ENCODE measurements at places on chromosomes 6 and 20.
A peak's percentile ranks its signal among the peaks of the same experiment; 100 is the strongest.

DNA sequence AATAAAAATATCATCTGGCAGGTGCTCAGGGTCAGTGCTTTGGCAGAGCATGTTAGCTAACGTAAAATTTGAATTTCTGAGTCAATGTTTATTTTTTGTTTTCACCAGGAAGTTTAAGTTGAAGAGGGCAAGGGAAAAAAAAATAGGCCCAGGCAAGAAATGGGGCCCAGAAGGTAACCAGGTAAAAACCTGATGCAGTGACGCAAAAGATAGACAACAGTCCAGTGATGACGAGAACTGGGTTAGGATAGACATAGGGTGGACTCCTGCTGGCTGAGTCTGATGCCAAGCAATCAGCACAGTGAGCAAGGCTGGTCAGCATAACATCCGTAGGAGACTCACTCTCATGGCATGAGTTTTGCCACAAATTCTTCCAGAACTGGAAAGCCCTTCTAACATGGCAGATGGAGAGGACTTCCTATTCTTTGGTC is 42.2 kb downstream of the ZHX3 start:
- no peak for DNase-seq

DNA sequence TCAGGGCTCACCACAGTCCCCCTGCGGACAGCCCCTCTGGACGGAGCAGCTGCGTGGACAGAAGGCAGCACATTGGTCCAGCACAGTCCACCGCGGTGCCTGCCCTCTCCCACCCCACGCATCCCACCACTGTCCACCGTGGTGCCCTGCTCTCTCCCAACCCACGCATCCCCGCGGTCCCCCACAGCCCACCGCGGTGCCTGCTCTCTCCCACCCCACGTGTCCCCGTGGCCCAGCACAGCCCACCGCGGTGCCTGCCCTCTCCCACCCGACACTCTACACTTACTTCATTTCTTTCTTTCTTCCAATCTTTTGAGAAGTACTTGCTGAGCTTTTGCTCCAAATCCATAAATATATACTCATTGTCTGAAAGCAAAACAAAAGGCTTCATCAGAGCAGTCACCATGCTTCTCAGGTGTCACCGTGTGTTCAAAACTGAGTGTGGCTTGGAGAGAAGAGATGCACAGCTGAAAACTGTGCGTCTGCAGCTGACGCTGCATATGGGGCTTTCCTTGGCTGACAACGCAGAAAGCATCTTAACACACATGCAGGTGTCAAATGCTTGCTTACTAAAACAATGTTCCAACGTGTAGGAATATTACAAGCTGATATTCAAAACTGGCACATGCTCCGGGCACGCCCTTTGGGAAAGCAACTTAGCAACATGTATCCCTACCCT is 11.8 kb downstream of the FRMD1 start:
- DNase-seq, result no peak

GRCh38 chr6:69489970-69490369 is 306.8 kb downstream of the LMBRD1 start:
- no peak for DNase-seq

DNA sequence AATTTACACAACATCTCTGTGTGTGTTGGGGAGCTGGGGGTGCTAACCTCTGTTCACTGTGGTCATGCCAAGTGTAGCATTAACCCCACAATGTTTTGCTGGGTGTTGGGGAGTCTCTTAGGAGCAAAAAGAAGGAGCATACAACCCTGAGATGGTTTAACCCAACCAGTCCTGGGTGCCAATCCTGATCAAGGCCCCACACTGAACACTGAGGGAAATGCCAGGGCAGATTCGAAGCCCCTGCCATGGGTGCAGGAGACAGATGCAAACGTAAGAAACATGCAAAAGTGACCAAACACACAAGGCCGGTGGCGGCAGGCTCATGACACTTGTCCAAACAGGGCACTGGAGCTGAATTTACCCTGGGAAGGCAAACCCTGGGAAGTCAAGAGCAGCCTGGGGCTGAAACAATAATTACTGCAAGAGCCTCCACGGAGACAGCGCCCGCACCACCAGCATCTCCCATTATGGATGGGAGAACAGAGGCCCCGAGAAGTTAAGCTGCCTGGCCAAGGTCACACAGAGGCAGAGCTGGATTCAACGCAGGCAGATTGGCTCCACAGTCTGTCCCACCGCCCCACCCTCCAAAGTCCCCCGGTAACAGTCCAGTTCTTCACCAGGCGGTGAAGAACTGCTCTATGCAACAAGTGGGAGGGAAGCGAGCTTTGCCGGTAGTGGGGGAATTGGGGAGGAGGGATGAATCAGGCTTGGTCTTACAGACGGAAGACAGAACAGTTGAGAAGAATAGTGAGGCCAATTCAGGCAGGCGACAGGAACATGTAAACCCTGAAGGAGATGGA is 8.5 kb downstream of the ACSS1 start:
- peak; percentile 7 for DNase-seq

- DNase-seq, result no peak
Measured at GRCh38 chr6:68677058-68677457, 42.0 kb downstream of the ADGRB3 start.

DNA sequence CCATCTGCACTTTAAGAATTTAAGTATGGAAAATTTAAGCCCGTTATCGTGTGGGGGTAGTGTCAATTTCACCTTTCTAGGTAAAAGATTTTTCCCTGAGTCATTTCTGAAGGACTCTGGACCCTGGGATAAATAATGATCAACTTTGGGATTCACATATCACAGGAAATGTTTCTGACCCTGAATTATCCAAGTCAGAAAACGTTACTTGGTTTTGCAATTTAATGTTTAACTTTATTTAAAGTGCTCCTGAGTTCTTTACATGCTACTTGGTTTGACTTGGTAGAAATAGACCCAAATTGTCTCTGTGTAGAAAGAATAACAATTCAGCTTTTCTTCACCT is 1.5 kb upstream of the SLC17A3 start:
- DNase-seq, result no peak

DNA sequence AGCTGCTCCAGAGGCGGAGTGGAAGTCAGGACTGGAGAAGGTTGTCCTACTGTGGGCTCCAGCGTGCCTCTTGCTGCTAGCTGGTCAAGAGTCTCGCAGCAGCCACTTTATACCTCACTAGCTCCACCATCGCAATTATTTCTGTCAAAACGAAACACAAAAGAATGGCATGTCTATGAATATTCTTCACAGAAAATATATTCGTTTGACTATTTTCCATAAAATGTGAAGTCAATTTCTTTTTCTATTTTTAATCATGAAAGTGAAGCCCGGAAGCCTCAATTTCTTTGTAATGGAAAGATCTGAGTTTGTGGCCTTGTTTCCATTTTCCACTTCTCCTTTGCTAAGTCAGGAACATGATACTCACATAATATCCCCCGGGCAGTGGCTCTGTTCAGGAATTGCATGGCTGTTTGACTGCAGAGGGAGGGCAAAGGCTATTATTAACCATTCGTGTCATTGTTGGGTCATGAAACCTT is 51.7 kb downstream of the DTD1 start:
- DNase-seq, result no peak

GRCh38 chr20:21399005-21399475 is 1.7 kb upstream of the NKX2-4 start:
- no peak for DNase-seq

DNA sequence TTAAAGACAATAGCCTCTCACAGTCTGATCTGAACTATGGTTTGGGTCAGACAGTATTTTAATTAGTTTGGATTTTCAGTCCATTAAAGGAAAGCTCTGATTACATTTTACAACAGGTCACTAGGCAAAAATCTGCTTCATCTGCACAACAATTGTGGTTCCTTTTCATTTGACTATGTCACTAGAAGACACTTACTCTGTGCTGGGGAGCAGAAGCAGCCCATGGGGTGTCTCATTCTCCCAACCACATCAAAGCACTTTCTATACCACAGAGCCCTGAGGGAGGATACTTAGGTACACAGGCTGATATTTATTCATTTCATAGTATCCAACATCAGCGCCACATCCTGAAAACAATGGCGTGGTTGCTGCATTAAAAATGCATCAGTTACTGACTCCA is 36.6 kb upstream of the HDAC2 start:
- no peak for DNase-seq

DNA sequence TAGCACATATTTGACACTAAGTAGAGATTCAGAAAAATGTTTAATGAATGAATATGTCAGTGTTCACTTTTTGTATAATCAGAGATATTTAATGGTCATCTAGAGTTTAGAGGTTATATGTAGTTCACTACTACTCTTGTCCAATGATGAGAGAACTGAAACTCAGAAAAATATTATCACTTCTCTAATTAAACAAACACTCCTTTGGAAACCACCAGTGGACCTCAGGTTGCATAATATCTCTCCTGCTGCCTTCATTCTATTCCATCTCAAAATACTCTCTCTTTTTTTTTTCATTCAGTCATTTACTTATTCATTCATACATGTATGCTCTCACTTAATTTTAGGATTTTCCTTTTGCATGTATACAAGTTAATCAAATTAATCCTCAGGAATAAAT is 423.1 kb upstream of the RNF217 start:
- no peak for DNase-seq

- no peak for DNase-seq
Measured at GRCh38 chr20:58480551-58481336, 34.5 kb downstream of the APCDD1L start.

DNA sequence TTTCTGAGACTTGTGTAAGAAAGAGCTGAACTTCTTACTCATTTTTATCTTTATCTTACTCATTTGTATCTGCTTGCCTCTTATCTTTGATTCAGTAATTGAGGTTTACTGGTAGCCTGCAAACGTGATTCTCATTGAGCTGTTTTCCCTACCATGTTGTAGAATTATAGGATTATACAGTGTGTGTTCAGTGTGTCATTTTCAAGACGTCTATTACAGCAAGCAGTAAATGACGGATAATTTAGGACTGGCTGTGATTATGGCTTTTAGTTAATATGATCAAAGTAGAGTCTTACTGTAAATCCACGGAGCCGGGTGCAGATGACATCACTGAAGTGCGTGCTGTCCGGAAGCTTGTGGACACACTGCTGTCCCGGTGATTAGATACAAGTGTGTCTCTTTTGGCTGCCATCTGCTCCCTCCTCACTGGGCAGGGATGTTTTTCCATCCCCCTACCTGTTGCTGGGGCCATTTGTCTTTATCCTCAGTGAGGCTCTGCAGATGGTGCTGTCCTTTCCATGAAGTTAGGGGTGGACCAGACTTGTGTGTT is 6.0 kb downstream of the NELFCD start:
- DNase-seq, result no peak

- no peak for DNase-seq
Measured at GRCh38 chr6:139515511-139515910, 141.1 kb upstream of the CITED2 start.

GRCh38 chr6:38167598-38167997 is 348.1 kb downstream of the ZFAND3 start:
- no peak for DNase-seq

- DNase-seq, result no peak
Measured at GRCh38 chr6:163701762-163702161, 287.2 kb downstream of the QKI start.

- DNase-seq, result peak; percentile 31
Measured at GRCh38 chr20:4091490-4092479, 76.4 kb upstream of the RNF24 start.

DNA sequence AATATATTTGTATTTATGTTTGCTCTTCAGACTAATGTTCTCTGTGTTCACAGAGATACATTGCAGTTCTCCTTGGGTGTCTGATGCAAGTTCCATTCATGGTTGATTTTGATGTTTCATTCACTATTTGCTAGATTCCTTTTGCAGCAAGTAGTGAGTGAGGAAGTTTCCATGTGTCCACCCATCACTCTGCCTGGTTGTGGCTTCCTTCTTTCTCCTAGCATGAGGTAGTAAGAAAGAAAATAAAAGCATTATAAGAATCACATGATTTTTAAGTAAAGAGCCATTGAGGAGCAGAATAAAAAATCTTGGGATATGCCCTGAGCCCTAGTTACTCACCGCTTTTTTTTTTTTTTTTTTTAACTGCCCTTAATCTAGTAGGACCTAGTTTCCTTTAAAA is 8.7 kb downstream of the SASH1 start:
- DNase-seq, result no peak

- DNase-seq, result no peak
Measured at GRCh38 chr6:91273729-91274128, 686.9 kb upstream of the MAP3K7 start.

- no peak for DNase-seq
Measured at GRCh38 chr6:160974304-160974771, 17.2 kb upstream of the MAP3K4 start.

DNA sequence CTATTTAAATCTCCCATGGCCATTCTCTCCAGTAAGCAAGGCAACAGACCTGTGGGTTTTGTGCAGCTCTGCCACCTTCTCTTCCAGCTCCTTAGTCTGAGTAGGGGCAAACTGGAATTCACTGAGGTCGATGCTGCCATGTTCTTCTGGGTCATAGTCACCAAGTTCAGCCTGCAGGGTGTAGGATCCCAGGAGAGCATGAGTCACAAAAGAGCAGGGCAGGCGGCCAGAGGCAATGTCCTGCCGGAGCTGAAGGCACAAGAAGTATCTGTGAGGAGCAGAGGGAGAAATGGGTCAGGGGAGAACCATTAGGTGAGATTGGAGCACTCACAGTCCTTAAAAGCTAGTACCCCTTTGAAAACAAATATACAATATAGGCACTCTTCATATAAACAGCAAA is 73.7 kb downstream of the SMLR1 start:
- DNase-seq, result no peak

DNA sequence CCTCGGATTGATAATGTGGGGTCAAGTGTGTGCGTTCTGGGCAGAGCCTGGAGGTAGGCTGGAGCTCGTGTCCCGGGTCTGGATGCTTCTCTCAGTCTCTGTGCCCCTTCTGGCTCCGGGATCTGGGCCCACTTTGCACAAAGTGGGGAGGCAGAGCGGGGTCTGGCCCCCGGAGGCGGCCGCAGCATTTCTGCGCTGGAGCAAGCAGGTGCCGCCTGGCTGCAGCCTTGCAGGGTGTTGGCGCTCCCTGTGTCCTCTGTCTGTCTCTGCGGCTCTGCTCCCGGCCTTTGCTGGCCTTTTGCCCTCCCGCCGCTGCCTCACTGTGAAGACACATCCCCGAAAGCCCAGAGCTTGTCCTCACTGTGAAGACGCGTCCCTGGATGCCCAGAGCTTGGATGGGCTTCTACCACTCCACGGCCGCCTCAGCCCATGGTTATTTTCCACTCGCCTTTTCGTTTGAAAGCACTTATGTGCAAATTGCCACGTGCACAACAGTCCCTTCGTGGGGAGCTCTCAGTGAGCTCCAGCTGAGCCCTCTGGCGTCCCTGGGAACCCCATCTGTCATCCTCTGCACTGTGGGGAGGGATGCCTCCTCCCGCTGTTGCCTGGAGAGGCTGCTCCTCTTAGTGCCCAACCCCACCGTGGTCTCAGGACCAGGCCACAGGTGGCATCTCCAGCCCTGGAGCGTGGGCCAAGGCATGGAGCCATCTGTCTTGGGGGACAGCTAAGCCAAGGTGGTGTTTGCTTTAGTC is 17.4 kb downstream of the SLCO4A1 start:
- no peak for DNase-seq
